ENCODE measurements at places on chromosomes 6 and 20.

DNA sequence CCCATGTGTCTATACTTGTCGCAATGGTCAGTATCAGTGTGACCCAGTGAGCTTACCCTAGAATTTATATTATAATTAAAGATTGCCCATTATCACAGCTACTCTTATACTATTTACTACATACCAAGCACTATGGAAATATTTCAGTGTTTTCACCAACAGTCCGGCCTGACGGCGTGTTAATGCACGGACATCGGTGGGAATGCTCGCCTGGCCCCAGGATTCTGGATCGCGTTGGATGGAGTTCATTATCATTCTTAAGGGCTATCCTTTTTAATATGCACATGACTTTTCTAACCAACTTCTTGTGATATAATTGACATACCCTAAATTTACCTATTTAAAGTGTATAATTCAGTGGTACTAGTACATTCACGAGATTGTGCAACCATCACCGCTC is 51.8 kb upstream of the AFDN start:
- no peak for DNase-seq

GRCh38 chr20:3011752-3012151 is 31.7 kb upstream of the GNRH2 start:
- DNase-seq, result no peak

DNA sequence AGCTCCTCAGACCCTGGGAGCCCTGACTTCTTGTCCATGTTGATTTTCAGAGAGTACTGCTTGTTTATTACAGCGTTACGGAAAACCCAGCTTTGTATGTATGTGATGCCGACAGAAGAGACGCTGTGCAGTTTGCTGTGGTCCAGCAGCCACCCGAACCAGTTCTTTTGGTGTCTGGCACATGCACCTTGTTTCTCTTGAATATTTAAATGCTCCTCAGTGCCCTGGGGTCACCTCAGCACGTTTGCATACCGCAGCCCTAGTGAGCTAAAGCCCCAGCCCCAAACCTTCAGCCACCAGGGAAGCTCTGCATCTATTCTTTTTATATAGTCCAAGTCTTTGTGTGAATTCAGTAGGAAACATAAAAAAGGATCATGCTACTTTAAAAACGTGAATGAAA is 39.9 kb downstream of the AFDN start:
- DNase-seq, result no peak

DNA sequence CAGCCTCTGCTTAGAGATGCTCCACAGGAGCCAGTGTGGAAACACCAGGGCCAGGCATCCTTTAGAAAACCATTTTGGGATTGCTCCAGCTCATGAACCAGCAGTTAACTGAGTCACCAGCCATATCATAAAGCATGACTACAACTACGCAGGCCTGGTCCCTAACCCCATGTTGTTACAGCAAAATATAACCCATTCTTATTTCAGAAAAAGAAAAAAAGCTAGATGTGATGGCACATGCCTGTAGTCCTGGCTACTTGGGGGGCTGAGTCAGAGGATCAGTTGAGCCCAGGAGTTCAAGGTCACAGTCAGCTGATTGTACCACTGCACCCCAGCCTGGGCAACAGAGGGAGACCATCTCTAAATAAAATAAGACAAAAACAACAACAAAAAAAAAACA is 36.8 kb downstream of the C6orf15 start:
- DNase-seq, result no peak

DNA sequence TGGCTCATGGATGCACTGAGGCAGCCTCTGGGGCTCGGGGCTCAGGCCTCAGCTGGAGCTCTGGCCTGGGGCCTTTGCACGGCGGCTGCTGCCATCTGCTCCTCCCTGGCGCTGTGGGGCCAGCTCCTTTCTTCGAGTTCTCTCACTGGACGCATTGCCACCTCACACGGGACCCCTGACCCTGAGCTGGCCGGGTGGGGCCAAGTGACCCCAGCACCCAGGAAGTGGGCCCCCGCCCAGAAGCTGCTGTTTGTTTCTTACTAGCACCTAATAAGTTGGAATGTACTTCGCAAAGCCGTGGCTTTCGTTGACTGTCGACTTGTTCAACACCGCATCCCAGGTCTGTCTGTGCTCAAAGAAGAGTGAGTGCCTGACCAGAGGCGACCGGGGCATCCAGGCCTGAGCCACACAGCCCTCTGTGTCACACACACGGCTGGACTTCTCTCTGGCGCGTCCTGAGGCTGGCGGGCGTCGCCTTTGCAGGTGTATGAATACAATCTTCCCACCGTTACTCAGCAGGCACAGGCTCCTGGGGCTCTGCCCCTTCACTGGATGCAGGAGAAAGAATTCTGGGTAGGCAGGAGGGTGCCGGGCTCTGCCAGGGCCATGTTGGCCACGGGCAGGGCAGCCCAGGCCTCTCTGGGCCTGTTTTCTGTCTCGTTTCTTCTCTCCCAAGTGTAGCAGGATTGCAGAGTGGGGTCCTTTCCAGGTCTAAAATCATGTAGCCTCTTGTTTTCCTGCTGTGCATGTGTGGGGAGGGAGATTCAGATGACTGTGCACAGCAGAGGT is 112.9 kb downstream of the DLL1 start:
- no peak for DNase-seq

GRCh38 chr6:52352239-52353018 is 9.5 kb upstream of the PAQR8 start:
- no peak for DNase-seq

- no peak for DNase-seq
These were observed 105.1 kb upstream of the CNKSR3 start for GRCh38 chr6:154615483-154616025.

DNA sequence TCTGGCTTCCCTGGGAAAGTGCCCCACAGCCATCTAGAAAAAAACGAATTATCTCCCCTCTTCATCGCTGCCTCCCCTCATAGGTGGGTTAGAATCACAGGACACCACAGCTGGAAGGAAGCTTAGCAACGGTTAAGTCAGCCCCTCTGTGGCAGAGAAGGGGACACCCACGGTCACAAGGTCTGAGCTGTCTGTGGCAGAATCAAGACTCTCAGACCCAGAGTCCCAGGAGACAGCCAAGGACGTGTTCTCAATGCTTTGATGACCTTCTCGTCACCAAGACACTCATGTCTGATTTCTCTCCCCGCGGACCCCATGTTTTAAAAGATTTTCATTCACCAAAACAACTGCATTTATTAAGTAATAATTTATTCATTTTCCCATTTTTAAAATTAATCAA is 221.5 kb downstream of the NRN1 start:
- no peak for DNase-seq

DNA sequence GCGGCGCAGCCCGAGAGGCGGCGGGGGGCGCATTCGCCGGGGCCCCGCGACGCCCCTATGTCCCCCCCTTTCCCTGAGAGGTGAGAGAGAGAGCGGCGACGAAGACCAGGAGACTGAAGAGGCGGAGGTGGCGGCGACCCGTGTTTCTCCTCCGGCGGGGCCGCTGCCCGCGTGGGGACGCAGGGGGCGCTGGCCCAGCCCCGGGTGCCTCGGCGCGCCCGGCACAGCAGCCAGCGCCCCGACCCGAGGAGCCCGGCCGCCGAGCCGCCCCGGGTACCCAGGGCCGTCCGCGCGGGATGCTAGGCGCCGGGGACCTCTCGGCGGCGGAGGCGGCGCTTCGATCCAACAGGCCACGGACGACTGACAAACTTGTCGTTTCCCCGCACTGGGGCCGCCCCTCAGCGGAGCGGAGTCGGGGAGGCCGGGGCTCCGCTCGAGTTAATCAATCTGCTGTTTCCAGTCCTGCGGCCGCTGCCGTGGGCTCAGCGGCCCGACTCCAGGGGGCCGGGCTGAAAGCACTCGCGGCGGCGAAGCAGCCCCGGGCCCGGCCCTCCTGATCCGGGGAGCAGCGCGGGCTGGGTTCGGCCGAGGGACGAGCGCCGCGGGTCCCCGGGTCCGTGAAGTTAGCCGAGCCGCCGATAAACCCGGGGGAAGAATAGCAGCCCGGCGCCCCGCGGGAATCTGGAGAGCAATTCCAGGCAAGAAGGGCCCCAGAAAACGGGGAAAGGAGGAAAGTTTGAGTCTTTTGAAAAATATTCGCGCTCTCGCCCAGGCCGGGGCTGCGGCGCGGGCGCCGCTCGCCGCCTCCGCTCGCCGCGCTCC is 631 bp downstream of the MDGA1 start:
- DNase-seq, result no peak

GRCh38 chr6:149852180-149852579 is 12.0 kb downstream of the LRP11 start:
- no peak for DNase-seq

DNA sequence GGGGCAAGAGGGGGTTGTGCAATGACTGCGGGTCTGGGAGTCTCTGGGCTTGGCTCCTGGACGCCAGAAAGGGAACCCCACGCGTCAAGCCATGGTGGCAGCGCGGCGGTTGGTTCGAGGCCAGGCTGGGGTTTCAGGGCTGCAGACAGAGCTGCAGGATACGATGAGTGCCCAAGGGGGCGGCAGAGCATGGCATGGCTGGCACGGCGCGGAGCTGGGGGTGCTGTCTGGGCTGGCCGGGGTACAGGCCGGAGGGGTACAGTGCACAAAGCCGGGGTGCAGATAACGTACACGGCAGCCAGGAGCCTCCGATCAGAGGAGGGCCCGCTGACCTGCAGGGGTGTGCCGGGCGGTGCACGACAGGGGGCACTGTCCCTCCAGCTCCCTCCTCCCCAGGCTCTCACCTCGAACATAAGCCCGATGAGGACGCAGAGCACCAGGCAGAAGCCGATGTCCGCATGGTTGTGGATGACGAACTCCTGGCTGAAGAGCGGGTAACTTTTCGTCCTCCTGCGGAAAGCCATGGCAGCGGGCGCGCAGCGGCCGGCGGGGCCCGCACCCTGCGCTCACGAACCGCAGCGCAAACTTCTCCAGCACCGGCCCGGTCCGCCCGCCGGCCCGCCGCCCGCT is 353 bp downstream of the TRAM2 start:
- no peak for DNase-seq

DNA sequence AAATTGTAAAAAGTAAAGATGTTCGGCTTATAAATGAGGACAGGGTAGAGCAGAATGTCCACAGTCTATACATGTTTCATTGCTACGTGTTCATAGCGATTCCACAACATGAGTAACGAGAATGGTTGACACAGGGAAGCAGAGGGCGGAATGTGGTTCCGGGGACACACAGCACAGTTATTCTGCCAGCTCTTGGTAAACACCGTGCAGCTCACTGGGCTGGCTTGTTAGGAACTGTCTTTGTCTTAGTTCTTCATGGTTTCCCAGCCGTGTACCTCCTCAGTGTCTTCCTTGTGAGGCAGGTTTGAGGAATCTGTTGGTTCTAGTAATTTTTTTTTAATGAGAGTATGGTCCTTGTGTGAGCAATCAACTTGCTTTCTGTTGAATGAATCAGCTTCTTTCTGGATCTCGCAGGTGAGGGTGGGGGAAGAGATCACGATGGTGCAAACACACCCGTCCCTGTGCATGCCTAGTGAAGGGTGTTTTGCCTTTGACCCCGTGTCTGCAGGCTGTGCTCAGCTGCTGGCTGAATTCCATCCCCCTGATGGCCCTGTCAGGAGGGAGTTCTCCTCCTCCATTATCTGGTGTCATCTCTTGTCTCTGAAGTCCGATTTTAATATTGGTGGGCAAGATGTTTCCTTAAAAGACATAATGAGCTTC is 168.2 kb downstream of the SMOC2 start:
- DNase-seq, result no peak

DNA sequence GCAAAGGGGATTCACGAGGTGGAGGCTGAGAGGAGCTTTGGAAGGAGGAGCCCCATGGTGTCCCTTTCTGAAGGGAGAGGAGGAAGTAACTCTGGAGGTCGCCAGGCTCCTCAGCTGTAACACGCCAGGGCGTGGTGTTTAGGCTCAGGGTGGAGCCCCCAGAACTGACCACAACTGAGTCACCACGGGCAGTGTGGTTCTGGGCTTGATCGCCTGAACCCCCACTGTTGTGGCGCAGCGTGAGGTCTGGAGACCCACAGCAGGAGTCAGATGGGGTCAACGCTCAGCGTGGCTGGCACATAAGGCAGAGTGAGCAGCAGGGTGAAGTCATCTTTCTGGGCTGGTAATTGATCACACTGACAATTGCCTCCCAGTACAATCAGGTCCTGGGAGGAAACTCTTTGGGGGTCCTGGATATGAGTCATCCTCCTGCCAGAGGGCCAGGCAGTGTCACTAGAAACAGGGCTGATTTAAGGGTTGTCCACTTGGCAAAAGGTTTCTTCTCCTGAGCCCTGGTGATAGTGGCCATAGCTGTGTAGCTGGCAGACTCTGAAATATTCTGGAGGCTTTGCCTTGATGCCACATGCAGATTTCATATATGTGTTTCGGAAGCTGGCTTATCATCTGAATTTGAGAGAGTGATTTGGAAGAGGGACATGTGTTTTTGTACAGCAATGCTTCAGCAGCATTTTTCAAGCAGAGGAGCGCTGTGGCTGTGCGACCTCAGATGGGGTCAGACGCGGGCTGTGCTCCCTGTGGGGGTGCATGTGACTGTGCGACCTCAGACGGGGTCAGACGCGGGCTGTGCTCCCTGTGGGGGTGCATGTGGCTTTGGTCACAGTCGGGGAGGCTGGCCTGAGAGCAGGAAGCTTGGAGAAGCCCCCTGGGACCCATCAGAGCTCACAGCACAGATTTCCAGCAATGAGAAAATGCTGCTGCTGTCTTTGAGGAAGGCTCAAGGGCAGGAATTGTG is 50.0 kb downstream of the SYNJ2 start:
- DNase-seq, result no peak

- DNase-seq, result no peak
These were observed 163.4 kb upstream of the SIM1 start for GRCh38 chr6:100627911-100628758.

GRCh38 chr6:129501740-129502660 is 208.0 kb downstream of the ARHGAP18 start:
- DNase-seq, result no peak

- no peak for DNase-seq
These were observed 28.6 kb upstream of the SIM1 start for GRCh38 chr6:100493206-100493888.

- no peak for DNase-seq
These were observed 119.4 kb downstream of the RFPL4B start for GRCh38 chr6:112466373-112467151.

- no peak for DNase-seq
These were observed 72.6 kb upstream of the THBS2 start for GRCh38 chr6:169326067-169326799.

GRCh38 chr6:12064131-12064530 is 52.0 kb downstream of the HIVEP1 start:
- no peak for DNase-seq

DNA sequence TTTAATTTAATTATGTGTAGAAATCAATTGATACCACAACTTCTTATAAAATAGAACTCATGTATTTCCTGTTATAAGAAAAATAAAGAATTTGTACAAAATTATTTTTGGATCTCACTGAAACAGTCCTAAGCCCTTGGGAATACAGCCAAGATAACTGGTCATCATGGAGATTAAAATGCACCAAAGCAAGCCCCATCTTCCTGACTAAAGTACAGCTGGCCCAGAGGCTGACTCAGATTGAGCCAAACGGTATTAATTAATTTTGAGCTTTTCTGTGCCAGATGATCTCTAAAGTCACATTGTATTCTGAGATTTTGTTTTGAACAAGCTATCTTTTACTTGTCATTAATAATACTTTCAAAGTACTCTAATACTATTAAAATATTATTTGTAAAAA is 978.5 kb downstream of the TBC1D32 start:
- no peak for DNase-seq

- DNase-seq, result no peak
These were observed 28.8 kb upstream of the NHSL1 start for GRCh38 chr6:138528137-138528536.

GRCh38 chr20:39909447-39909846 is 779.6 kb downstream of the MAFB start:
- DNase-seq, result no peak

GRCh38 chr6:140485740-140486449 is 1111.4 kb upstream of the CITED2 start:
- DNase-seq, result no peak

- peak; percentile 6 for DNase-seq
These were observed 1.2 kb downstream of the TGIF2 start for GRCh38 chr20:36574366-36575135.

GRCh38 chr20:7347409-7347808 is 579.9 kb downstream of the BMP2 start:
- DNase-seq, result no peak

All from NCI-H524 treated with DMSO at 0.1 percent for 48 hours (cell line).